ENCODE measurements at places on chromosomes 12 and 14.

DNA sequence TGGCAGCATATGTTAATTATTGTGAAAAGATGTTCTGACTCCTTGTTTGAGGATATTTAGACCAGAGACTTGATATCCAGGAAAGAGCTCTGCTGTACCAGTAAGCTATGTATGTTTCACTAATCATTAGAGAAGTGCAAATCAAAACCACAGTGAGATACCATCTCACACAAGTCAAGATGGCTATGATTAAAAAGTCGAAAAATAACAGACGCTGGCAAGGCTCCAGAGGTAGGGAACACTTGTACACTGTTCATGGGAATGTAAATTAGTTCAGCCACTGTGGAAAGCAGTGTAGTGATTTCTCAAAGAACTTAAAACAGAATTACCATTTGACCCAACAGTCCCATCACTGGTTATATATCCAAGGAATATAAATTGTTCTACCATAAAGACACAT is 171.6 kb downstream of the DPY19L2 start:
- DNase-seq: no peak

- peak; percentile 36 for DNase-seq
These were observed 51.8 kb downstream of the PELI2 start for GRCh38 chr14:56170028-56170427.

- DNase-seq: peak; percentile 81
These were observed 83.0 kb downstream of the LLPH start for GRCh38 chr12:66047411-66048021.

GRCh38 chr12:32970465-32971110 is 74.0 kb upstream of the PKP2 start:
- DNase-seq: no peak

GRCh38 chr12:120528861-120529525 is at the start of gene COQ5:
COQ5 (minus strand) TSS chr12:120529158; CDS start chr12:120529141, 17 bp downstream.
- DNase-seq: peak; percentile 74

- no peak for DNase-seq
These were observed 53.2 kb downstream of the DACT1 start for GRCh38 chr14:58690801-58691516.

- no peak for DNase-seq
These were observed 29.8 kb downstream of the ANKRD9 start for GRCh38 chr14:102479777-102480176.

DNA sequence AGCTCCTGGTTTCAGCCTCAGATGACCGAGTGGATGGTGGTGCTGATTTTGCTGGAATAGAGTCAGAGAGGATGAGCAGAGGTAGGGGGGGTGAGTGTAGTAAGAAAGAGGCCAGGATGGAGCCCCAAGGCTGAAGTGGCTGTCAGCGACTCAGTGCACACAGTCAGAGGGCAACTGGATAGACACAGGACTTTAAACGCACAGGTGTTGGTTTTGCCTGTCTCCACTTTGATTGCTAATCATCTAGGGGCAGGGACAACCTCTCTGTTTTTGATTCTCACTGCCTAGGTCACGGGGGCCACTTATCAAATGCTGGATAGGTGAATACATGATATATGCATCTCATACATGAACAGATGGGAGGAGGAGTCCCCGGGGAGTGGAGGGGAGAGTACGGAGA is 99.5 kb downstream of the EGLN3 start:
- no peak for DNase-seq

- no peak for DNase-seq
These were observed 117.7 kb downstream of the LMNTD1 start for GRCh38 chr12:25435431-25435830.

DNA sequence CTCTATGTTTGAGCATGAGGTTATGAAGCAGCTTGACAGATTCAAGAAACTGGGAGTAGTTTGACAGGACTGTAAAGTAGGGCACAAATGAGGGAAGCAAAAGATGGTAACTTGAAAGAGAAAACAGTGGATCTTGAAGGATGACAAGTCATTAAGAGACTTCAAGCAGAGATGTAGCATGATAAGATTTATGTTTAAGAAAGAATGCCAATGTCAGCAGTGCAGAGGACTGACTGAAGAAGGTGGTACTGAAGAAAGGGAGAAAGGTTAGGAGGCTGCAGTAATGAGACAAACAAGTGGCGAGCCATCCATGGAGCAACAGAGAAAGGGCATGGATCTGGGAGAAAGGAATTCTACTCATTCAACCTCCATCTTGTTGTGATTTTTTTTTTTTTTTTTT is 120.2 kb upstream of the RAP1B start:
- no peak for DNase-seq

- no peak for DNase-seq
These were observed 14.9 kb upstream of the DCP1B start for GRCh38 chr12:2019126-2019525.

GRCh38 chr12:61891632-61892031 is 368.6 kb upstream of the USP15 start:
- DNase-seq: no peak

- DNase-seq: no peak
These were observed 158.4 kb downstream of the C12orf50 start for GRCh38 chr12:87870493-87871460.

DNA sequence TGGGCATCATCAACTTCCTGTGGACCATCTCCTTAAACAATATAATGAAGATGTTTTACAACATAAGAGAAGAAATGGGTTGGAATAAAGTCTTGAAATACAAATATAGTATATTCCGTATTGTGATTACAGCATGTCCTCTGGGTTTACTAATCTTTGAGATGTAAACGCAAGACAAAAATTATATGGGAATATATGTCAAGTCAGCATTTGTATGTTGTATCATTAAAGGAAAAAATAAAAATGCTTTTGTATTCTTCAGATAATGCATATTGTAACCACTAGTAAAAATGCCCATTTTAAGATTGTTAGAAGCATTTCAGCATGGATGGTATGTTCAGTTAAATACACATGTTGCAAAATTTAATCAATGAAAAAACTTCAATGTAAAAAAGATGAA is 893.3 kb downstream of the FLRT2 start:
- DNase-seq: no peak

DNA sequence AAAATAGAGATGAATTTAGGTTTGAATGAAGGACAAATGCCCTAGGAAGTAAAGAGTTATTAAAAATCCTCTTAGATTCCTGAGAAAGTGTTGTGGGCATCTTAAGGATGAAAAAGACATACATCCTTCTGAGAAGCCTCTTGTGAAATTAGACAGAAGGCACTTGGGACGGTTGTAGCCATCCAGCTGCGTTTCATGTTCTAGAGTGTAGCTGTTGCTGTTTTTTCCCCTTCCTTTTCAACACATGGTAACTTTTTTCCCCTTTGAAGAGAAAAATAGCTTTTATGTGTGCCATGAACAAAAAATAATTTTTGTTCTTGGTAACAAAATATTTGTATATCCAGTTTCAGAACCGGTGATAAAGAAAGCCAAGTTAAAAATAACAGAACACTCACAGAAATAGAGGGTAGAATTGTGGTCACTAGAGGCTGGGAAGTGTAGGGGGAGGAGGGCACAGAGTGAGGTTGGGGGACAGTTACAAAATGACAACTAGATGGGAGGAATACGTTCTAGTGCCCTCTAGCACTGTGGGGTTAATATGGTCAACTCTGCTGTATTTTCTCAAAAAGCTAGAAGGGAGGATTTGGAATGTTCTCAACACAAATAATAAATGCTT is 58.4 kb downstream of the PTHLH start:
- no peak for DNase-seq

- DNase-seq: no peak
These were observed 69.3 kb downstream of the RIN3 start for GRCh38 chr14:92582706-92583452.

DNA sequence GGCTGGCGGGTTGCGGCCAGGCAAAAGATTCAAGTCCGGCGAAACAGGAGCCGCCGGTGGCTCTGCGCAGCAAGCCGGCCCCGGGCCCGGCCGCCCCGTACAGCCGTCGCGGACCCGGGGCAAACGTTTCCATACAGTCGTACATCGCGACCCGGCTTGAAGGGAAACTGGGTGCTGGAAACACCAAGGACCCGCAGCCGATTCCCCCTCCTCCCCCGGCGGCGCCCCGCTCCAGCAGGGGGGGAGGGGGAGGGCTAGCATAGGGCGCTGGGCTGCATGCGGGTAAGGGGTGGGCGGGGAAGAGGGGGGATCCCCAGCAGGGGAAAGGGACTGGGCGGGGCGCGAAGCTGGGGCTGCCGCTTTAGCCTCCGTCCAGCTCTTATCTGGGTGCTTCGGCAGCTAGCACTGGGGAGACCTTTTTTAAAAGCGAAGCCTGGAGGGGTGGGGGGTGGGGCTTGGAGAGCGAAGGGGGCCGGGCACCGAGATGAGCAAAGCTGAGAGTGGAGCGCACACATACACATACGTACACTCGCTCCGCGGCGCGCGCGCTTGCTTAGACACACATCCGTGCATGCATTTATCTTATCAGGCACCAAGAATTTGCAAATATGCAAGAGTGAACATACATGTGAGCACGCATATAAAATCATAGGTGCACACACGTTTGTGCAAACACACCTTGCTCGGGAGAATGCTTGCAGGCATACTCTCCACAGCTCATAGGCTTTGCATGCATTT is 11.9 kb downstream of the RARG start:
- DNase-seq: peak; percentile 63

DNA sequence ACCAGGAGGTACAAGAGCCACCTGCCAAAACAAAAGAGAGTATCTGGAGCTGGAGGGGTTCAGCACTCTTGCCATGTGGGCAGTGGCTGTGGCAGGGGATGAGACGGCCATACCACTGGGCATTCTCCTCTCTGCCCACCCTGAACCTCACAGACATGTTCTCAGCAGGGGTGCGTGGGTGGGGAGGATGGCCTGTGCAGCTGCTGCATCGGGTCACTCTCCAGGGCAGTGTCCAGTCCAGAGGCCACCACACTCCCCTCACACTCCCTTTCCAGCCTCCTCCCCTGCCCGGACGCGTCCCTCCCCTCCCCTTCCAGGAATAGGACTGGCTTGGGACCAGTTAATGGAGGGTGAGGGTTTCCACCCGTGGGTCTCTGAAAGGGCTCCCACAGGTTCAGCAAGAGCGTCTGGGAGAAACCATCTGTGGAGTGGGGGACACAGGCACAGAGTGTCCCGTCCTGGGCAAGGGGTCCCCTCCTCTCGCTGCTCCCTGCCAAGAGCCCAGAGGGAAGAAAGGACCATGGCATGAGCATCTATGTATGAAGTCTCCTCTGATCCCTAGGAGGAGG is 501 bp downstream of the C1R start:
- DNase-seq: peak; percentile 9

DNA sequence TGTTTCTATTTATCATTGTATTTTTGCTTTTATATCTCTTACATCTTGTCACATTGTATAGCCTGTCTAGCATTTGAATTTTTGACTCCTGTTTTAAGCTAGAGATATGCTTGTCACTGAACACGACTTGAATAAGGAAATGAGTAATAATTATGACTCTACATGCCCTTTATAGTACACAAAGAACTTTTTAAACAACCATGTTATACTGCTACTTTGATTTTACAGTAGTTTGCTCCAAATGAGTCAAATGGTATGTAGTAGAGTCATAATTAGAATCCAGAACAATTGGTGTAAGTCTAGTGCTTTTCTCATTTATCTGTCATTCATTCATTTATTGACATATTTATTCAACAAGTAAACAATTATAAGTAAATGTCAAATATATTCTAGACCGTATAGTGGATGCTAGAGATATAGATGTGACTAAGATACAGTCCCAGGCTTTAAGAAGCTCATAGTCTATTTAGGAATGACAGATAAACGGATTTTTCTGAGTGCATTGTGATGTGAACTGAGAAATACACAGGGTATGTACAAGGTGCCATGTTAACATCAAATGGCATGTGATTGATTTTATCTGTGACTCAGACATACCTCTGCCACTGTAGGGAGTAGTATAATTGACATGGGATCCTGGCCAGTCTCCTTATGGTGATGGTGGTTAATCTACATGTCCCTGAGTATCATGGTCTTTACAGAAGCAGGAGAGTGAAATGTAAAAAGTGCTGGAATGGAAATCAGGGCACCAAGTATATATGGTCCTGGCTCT is 799.7 kb downstream of the DIO2 start:
- DNase-seq: no peak

DNA sequence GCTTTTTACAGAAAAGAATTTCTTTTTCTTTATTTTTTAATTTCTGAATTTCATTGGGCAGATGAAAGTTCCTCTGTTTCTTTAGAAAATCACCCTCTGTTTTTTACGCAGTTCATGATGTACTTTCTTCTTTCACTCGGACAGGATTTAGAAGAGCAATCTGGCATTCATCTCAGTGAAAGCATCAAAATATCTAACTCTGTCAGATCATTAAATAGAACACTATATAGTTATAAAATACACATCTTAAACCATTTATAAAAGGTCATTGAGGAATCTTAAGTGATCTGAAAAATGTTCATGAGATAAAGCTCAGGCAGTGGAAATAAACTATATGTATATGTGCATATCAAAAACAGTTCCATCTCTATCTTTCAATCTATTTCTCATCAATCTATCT is 3.9 kb downstream of the IFNG-AS1 start:
- no peak for DNase-seq

- peak; percentile 65 for DNase-seq
These were observed 11.8 kb upstream of the POLR3B start for GRCh38 chr12:106345746-106346145.

DNA sequence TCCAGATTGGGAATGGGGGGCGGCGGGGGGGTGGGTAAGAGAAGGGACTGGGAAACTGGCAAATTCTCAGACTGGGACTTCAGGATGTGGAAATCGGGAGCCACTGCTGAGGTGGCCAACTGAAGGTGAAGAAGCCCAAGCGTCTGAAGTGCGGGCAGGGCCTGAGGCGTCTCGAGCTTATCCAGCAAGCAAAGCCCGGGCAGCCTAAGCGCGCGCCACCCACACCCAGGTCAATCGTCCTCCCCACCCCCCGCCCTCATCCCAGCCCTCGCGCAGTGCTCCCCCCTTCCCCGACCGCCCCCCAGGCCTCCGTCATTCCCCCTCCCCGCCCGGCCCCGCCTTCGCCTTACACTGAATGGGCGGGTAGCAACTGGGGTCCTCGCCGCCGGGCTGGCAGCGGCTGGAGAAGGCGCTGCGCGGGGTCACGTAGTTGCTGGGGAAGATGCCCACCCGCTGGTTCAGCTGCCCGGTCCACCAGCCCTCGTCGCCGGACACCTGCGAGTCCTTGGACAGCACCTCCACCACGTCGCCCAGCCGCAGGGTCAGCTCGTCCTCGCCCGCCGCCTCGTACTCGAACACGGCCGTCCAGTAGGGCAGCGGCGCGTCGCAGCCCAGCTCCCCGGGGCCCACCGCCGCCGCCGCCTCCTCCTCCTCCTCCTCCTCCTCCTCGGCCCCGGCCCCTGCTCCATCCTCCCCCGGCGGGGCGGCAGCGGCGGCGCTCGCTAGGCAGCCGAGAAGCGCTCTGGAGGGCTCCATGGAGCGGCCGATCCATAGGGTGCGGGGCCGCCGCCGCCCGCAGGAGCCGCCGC is 693 bp downstream of the MAP3K9 start:
- no peak for DNase-seq

GRCh38 chr14:52463375-52463774 is 88.9 kb downstream of the TXNDC16 start:
- no peak for DNase-seq

GRCh38 chr12:120225852-120226640 is 25.1 kb upstream of the RPLP0 start:
- DNase-seq: no peak

GRCh38 chr12:70722584-70723343 is 85.5 kb upstream of the PTPRB start:
- peak; percentile 13 for DNase-seq
